ENCODE measurements at places on chromosomes 2 and 18. TPM values are rescaled to one million over a fixed set of nuclear protein-coding genes. Genes with fewer than 3 reads are reported as not detected.

Gene NEURL3
- total RNA-seq: 0.27 TPM

Gene SCYGR4
- not detected for total RNA-seq

Gene ADAM23
- 2.5 TPM for total RNA-seq

Gene CCDC141
- 40.5 TPM for total RNA-seq

Gene PPIG
- 51.7 TPM for total RNA-seq

Gene TMEFF2
- total RNA-seq: not detected

Gene MGAT4A
- total RNA-seq: 82.0 TPM

Gene LOXHD1
- 2.9 TPM for total RNA-seq

Gene ANKRD12
- 77.7 TPM for total RNA-seq

Gene NABP1
- 48.6 TPM for total RNA-seq

Gene ERICH2
- 8.5 TPM for total RNA-seq

Gene PPM1G
- total RNA-seq: 52.0 TPM

Gene CYP26B1
- total RNA-seq: 2.5 TPM

Gene GPR35
- total RNA-seq: 4.7 TPM

Gene ALPP
- total RNA-seq: 6.0 TPM

Gene UCN
- 4.0 TPM for total RNA-seq

Gene SPDYA
- 1.9 TPM for total RNA-seq

Measured in lower lobe of right lung (tissue), 2 donors.